Left colon (tissue), 2 donors: ENCODE measurements at places on chromosomes 5 and 9. TPM values are rescaled to one million over a fixed set of nuclear protein-coding genes. Genes with fewer than 3 reads are reported as not detected.

DNA sequence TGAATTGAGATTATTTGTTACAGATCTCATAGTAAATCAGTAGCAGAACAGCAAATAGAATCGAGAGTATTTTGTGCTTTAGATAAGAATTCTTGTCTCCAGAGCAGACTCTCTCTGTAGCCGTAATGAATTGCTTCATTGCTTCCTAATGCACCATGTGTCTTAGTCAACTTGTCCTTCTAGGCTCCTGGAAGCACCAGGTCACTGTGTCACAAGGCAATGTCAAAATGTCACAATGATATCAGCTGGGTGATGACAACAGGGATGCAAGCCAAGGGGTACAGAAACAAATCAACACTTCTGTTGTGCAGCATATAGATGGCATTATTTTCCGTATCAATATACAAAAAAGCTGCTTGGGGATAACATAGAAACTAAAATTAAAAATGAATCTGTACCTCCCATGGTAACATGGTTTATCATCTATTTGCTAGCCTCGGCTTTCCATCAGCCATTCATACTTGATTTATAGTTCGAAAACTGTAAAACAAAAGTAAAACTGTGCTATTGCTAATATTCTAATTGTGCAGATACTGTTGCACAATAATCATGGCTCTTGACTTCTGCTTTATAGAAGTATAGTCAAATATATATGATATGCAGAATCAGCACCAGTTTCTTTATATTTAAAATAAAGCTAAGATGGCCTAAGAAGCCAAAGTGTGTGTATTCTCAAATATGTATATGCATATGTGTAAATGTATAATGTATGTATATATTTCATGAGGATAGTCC, 435.9 kb upstream of the TLE4 start:
- DNase-seq: no peak

DNA sequence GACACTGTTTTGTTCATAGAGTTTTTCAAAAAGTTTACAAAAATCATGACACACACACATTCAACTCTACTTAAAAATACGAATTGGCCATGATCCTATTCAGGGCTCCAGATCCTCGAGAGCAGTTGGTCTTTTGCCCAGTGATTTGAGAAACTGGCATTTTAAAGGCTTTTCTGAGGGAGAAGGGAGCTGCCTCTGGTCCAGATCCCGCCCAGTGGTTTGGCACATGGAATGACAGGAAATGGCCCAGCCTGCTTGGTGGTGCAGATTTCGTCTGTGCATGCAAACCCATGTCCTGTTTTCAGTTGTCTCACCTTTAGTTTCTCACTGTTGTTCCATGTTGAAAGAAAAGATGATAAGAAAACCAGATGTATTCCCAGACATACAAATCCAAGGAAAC, 3.6 kb downstream of the CAMK4 start:
- DNase-seq: no peak

DNA sequence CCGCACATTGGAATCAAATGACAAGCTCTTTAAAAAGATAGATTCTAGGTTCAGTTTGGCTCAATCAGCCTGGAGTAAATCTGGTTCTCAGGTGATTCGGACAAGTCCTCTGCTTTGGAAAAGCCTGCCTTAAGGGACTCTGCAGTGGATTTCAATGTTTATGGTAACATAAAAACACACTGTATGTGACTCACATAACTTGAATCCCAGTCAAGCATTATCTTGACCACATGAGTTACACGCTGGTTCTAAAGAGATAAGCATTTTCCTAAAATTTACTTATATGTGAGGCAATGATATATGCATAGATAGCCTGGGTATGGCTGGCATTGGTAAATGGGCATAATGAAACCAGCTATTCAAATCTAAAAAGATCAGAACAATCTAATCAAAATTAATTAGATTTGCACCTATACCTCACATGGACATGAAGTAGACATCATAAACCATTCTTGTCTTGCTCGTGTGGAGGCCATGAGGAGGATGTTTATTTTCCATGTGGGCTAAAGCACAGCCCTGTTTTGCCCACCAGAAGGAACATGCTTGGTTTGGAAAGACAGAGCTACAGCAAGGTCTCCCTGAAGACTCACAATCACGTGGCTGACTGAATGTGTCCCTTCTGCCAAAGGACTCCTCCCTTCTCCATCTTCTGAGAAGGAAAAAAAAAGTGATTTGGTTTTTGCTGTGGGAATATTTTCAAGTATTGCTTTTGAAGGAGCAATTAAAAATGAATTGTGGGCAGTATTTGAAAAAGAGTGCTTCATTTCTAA, 351.7 kb downstream of the DIRAS2 start:
- no peak for DNase-seq

The QRFP gene
- not detected for total RNA-seq
